ENCODE measurements at places on chromosomes 2 and 18. TPM values are rescaled to one million over a fixed set of nuclear protein-coding genes. Genes with fewer than 3 reads are reported as not detected.

FAM161A gene
- 18.2 TPM for total RNA-seq

CFAP221 gene
- total RNA-seq, result 6.4 TPM

DPYSL5 gene
- total RNA-seq, result 151 TPM

ALKAL2 gene
- not detected for total RNA-seq

C1D gene
- total RNA-seq, result 14.0 TPM

CLEC4F gene
- total RNA-seq, result not detected

CKAP2L gene
- 3.2 TPM for total RNA-seq

ELOA2 gene
- total RNA-seq, result not detected

AGPS gene
- total RNA-seq, result 40.6 TPM

C2orf66 gene
- total RNA-seq, result 0.25 TPM

SERPINB11 gene
- total RNA-seq, result not detected

NCKAP5 gene
- 9.3 TPM for total RNA-seq

GALR1 gene
- under 0.01 TPM for total RNA-seq

ABCG8 gene
- 0.74 TPM for total RNA-seq

SPP2 gene
- not detected for total RNA-seq

BMP10 gene
- not detected for total RNA-seq

IRS1 gene
- total RNA-seq, result 14.3 TPM

CPO gene
- total RNA-seq, result not detected

SPTBN1 gene
- 361 TPM for total RNA-seq

NETO1 gene
- 27.0 TPM for total RNA-seq

CGREF1 gene
- 13.3 TPM for total RNA-seq

KIF3C gene
- 112 TPM for total RNA-seq

B3GNT7 gene
- 0.98 TPM for total RNA-seq

ZNF385B gene
- 2.5 TPM for total RNA-seq

DLGAP1 gene
- total RNA-seq, result 77.2 TPM

CTNNA2 gene
- total RNA-seq, result 122 TPM

PID1 gene
- 32.0 TPM for total RNA-seq

KIDINS220 gene
- 583 TPM for total RNA-seq

THSD7B gene
- 12.3 TPM for total RNA-seq

OSBPL1A gene
- total RNA-seq, result 45.0 TPM

ASXL2 gene
- total RNA-seq, result 5.9 TPM

C1GALT1C1L gene
- not detected for total RNA-seq

GTF2A1L gene
- total RNA-seq, result 1.7 TPM

SERPINB12 gene
- total RNA-seq, result not detected

HOXD12 gene
- not detected for total RNA-seq

TP53I3 gene
- total RNA-seq, result 17.7 TPM

ST6GAL2 gene
- total RNA-seq, result 76.0 TPM

SCN2A gene
- total RNA-seq, result 160 TPM

ZBTB7C gene
- total RNA-seq, result 2.0 TPM

Measured in temporal lobe (tissue), 4 donors.